Activated B cell treated with CpG ODN at 0.5 μM for 24 hours (primary cell): ENCODE measurements at places on chromosomes 5 and 9. TPM values are rescaled to one million over a fixed set of nuclear protein-coding genes. Genes with fewer than 3 reads are reported as not detected.

NFIB gene
- not detected in 2 replicates for total RNA-seq

SLC12A2 gene
- 19.9 and 20.6 TPM in 2 replicates for total RNA-seq

PCDHGB4 gene
- 0.91 and 1.2 TPM in 2 replicates for total RNA-seq

DNA sequence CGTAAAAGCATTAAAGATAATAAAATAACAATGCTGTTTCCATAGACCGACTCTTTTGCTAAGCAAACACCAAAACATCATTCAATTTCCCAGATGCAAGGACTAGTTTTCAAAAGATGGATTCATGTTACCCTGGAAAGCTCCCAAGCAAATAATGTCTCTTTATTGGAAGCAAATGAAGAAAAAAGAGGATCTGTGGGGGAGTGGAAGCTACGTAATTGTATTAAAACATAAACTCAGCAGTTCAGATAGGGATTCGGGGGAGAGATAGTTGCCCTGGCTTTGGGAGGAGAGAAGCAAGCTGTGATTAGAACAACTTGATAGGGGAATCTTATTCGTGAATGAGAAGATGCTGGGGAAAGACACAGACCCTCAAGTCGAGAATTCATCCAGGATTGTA, 491.0 kb upstream of the CLINT1 start:
- no peak for DNase-seq

DNA sequence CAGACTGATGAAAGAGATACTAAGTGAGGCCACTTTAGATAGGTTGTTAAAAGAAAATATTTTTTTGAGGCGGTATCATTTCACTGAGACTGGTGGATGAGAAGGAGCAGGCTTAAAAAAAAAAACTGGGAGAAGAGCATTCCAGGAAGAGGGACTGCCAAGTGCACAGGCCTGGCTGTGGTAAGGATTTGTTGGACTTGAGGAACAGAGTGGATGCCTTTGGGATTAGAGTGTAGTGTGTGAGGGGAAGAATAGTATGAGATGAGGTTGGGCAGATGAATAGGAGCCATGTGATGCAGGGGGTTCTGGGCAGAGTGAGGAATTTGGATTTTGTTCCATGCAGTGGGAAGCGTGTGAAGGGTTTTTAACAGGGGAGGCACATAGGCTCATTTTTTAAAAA, 57.9 kb downstream of the PBX3 start:
- no peak for DNase-seq

GRCh38 chr5:64831996-64832395, 63.3 kb downstream of the CWC27 start:
- no peak for DNase-seq

- no peak for DNase-seq
Measured at GRCh38 chr5:122908662-122909061, 63.2 kb downstream of the SNX24 start.

GRCh38 chr9:117725426-117725887, 21.3 kb downstream of the TLR4 start:
- DNase-seq = no peak

- DNase-seq = no peak
Measured at GRCh38 chr5:88130211-88130815, 138.3 kb downstream of the TMEM161B start.

GRCh38 chr9:123269281-123269680, 895 bp upstream of the STRBP start:
- peak; percentile 18 for DNase-seq

GRCh38 chr9:136558373-136558772, 12.5 kb upstream of the NOTCH1 start:
- no peak for DNase-seq
